Nucleus accumbens (tissue), 56 donors: ENCODE measurements at places on chromosomes 6 and 20.

- DNase-seq = no peak
Observed at GRCh38 chr6:44503471-44503870, 116.0 kb downstream of the CDC5L start.

- no peak for DNase-seq
Observed at GRCh38 chr6:166293731-166294584, 14.2 kb downstream of the PRR18 start.

DNA sequence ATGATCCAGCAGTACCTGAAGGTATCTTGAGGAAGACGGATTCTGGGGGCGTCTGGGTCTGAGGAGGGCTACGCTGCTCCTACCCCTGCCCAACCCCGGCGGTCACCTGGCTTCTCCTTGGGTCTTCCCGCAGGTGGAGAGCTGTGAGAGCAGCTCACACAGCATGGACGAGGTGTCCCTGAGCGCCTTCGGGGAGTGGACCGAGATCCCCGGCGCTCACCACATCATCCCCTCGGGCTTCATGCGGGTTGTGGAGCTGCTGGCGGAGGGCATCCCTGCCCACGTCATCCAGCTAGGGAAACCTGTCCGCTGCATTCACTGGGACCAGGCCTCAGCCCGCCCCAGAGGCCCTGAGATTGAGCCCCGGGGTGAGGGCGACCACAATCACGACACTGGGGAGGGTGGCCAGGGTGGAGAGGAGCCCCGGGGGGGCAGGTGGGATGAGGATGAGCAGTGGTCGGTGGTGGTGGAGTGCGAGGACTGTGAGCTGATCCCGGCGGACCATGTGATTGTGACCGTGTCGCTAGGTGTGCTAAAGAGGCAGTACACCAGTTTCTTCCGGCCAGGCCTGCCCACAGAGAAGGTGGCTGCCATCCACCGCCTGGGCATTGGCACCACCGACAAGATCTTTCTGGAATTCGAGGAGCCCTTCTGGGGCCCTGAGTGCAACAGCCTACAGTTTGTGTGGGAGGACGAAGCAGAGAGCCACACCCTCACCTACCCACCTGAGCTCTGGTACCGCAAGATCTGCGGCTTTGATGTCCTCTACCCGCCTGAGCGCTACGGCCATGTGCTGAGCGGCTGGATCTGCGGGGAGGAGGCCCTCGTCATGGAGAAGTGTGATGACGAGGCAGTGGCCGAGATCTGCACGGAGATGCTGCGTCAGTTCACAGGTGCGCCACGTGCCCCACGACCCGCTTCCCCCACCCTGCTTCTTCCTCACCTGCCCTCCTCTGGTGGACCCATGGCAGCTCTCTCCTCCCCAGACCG, 166.9 kb upstream of the RNF24 start:
- no peak for DNase-seq

- DNase-seq = no peak
Observed at GRCh38 chr6:143149771-143150170, 89.1 kb downstream of the AIG1 start.

- no peak for DNase-seq
Observed at GRCh38 chr20:6698723-6699122, 68.8 kb upstream of the BMP2 start.

- DNase-seq = no peak
Observed at GRCh38 chr6:10314163-10314955, 100.5 kb downstream of the TFAP2A start.

DNA sequence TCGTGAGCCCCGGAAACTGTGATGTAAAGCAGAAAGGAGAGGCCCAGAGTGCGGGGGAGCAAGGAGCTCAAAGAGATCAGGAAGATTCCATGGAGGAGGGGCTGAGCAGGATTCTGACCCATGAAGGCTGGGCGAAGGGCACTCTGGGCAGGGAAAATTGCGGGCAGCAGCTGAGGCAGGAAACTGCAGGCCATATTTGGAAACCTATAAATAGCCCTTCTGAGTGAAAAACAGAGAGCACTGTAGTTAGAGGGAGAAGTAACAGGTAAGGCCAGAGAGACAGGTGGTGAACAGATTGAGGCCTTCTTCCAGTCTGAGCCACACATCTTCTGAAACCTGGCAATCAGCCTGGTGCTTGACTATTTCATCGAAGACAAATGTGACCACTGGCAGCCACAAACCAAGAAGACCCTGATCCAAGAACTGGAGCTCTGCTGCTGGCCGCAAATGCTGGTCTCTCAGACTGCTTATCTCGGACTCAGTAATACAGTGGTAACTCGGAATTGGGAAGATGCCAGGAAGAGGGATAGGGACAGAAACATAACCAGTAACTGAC, 14.1 kb upstream of the BEND3 start:
- no peak for DNase-seq
